WTC11 (cell line): ENCODE measurements at places on chromosomes 16 and 17. TPM values are rescaled to one million over a fixed set of nuclear protein-coding genes. Genes with fewer than 3 reads are reported as not detected.

DNA sequence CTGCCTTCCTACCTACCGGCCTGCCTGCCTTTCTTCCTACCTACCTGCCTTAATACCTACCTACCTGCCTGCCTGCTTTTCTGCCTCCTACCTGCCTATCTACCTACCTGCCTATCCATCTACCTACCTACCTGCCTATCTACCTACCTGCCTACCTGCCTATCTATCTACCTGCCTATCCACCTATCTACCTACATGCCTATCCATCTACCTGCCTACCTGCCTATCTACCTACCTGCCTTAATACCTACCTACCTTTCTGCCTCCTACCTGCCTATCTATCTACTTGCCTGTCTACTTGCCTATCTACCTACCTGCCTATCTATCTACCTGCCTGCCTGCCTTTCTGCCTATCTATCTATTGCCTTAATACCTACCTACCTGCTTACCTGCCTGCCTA is 383.8 kb upstream of the PSMD7 start:
- no peak overlapping the region for H3K27ac ChIP-seq
- peaks cover 28% of the 10 kb centered on the region for H3K4me1 ChIP-seq
- H3K27me3 ChIP-seq = no peaks in the 10 kb centered on the region
- no peaks in the 10 kb centered on the region for H3K36me3 ChIP-seq
- H3K4me3 ChIP-seq = no peak overlapping the region
- no peak for DNase-seq

GRCh38 chr17:74391771-74392170 is 24.5 kb downstream of the GPR142 start:
- H3K4me1 ChIP-seq = peaks cover 22% of the 10 kb centered on the region
- H3K27ac ChIP-seq = no peak overlapping the region
- DNase-seq = no peak
- no peak overlapping the region for H3K4me3 ChIP-seq

GRCh38 chr16:12390644-12391043 is 413.0 kb downstream of the CPPED1 start:
- H3K4me3 ChIP-seq = no peak overlapping the region
- no peaks in the 10 kb centered on the region for H3K36me3 ChIP-seq
- no peak for DNase-seq
- H3K27ac ChIP-seq = no peak overlapping the region

DNA sequence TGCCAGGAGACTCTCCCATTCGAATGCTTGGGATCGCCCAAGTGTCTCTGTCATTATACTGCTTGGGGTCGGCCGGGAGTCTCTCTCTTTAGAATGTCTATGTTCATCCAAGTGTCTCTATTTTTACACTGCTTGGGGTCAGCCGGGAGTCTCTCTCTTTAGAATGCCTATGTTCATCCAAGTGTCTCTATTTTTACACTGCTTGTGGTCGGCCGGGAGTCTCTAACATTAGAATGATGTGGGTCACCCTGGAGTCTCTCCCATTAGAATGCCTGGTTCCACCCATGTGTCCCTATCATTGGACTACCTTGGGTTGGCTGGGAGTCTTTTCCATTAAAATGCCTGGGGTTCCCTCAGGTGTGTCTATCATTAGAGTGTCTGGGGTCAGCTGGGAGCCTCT is 2230.4 kb downstream of the TP53TG3F start:
- no peak overlapping the region for H3K4me3 ChIP-seq
- peaks cover 93% of the 10 kb centered on the region for H3K36me3 ChIP-seq
- DNase-seq = no peak
- no peaks in the 10 kb centered on the region for H3K4me1 ChIP-seq
- peaks cover 9% of the 10 kb centered on the region for H3K27me3 ChIP-seq

DNA sequence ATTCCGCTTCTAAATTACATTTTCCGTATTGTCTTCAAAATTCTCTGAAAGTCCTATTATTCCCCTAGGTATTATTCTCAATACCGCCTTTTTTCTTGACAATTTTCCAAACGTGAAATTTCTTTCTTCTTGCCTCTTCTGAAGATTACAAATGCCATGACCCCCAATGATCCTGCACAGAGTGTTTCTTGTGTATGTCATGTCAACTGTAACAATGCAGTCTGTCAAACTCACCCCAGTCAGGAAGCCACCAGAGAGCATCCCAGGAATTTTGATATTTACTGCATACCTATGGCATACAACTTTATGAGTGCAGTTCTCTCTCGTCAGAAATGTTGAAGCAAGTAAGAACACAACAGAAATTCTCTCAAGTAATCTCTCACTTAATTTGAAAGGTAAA is 847.3 kb upstream of the CDH8 start:
- H3K4me3 ChIP-seq = no peak overlapping the region
- no peaks in the 10 kb centered on the region for H3K4me1 ChIP-seq
- no peak for DNase-seq
- H3K27me3 ChIP-seq = no peaks in the 10 kb centered on the region
- no peak overlapping the region for H3K27ac ChIP-seq

GRCh38 chr17:58383892-58384462 is 32.0 kb upstream of the SUPT4H1 start:
- no peak overlapping the region for H3K4me3 ChIP-seq
- no peak overlapping the region for H3K27ac ChIP-seq
- H3K36me3 ChIP-seq = no peaks in the 10 kb centered on the region
- H3K27me3 ChIP-seq = no peaks in the 10 kb centered on the region

DNA sequence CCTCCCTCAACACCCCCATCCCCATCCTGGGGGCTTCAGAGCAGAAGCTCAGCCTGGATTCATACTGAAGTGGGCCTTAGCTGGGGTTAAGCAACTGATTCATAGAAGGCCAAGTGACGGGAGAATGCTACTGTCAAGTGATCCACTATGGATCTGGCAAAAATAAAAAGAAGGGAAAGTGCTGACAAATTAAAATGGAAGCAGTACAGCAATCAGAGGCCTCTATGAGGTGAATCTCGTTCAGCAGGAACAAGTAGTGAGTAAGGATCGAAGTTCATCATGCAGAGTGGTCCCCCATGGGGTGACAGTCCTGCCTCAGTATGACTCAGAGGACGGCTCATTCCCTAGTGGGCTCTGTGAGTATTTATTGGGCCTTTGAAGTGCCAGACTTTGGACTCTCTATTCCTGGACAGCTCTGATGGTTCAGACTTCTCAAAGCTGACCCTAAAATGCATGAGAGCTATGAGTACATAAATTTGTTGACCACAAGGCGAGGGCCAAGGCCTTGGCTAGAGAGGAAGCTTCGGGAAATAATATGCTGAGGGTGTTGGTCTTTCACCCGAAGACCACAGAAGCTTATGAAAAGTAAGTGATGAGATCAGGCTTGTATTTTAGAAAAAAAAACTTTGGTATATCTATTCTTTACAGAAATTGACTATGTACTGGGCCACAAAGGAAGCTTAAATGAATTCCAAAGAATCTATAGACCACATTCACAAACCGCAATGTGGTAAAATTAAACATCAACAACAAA is 5.3 kb upstream of the NSMCE1 start:
- no peak overlapping the region for H3K27ac ChIP-seq
- peaks cover 12% of the 10 kb centered on the region for H3K4me1 ChIP-seq
- no peak overlapping the region for H3K4me3 ChIP-seq
- H3K36me3 ChIP-seq = peaks cover 4% of the 10 kb centered on the region; the same call in 1 of the 2 replicates
- peaks cover 4% of the 10 kb centered on the region for H3K27me3 ChIP-seq
- no peak for DNase-seq

The RRAD gene
- 0.16 to 0.52 TPM (median 0.18 TPM) in 3 replicates for total RNA-seq

DNA sequence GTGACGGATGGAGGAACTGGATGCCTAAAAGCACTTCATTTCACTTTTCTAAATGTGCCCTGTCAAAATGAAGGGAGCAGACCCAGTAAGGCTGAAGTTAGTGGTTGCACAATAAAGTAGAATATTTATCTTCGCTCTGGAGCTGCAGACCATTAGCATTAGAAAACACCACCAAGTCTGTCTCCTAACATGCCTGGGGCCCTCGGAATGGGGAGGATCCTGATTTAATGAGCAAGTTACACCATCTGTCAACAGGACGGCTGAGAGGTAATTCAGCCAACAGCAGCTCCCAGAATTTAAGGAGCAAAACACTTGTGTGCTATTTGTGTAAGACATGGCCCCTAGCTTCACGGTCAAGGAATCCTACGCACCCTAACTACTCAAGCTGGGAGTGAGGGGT is 22.3 kb downstream of the CA10 start:
- peaks cover 27% of the 10 kb centered on the region for H3K36me3 ChIP-seq
- no peak overlapping the region for H3K4me3 ChIP-seq
- H3K4me1 ChIP-seq = peaks cover 12% of the 10 kb centered on the region
- DNase-seq = no peak
- peaks cover 5% of the 10 kb centered on the region for H3K27me3 ChIP-seq

DNA sequence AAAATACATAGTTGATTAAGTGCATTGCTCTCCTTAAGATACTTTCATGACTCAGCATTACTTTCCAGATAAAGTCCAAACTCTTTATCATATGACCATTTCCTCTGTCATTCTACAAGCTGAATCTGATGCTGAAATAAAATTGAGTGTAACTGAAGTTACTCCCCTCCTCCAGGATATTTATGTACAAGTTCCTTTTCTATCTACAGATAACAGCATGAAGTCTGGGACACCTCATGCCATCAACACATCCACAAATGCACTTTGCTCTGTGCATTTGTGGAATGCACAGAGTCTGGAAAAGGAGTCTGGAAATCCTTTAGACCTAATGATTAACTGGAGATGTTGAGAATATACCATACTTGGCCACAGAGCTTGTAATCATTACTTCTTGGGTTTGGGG is 60.5 kb downstream of the ACSM2B start:
- H3K27me3 ChIP-seq = peaks cover 17% of the 10 kb centered on the region
- no peaks in the 10 kb centered on the region for H3K36me3 ChIP-seq
- DNase-seq = no peak
- no peak overlapping the region for H3K27ac ChIP-seq
- no peak overlapping the region for H3K4me3 ChIP-seq

DNA sequence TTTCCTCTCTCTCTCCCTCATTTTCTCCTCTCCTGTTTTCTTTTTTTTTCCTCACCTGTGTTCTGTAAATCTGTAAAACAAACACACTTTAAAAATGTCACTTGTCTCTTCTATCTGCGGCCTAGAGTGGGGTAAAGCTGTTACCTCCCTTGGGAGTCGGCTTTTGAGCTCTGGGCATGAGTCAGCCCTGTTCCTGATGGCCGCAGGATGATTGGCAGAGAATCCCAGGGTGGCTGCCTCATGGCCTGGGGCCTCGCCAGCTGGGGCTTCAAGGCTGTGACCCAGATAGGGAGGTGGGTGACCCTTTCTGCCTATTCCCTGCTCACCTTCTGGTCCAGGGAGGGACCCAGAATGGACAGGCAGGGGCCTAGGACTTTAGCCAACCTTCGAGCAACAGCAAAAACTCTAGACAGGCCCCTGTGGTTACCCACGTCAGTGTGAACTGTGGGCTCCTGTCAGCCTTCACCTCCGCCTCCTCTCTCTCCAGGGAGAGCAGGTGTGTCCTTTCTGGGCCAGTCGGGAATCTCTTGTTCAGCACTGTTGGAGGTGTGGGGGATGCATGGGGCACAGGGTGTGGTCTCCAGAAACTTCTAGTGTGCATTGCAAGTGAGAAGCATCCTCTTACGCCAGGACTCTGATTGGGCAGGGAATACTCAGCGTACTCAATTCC is 87.4 kb downstream of the RAP1GAP2 start:
- no peak for DNase-seq
- no peak overlapping the region for H3K4me3 ChIP-seq
- H3K36me3 ChIP-seq = peaks cover 7% of the 10 kb centered on the region; the same call in 1 of the 2 replicates
- peak overlapping the region; percentile 89 for H3K27ac ChIP-seq
- H3K27me3 ChIP-seq = no peaks in the 10 kb centered on the region

The EIF1 gene
- total RNA-seq = 466 to 481 TPM (median 475 TPM) in 3 replicates

The SLC5A11 gene
- 0.11 to 0.23 TPM in 2 of 3 replicates, not detected in the other for total RNA-seq

The PPP4C gene
- 159 to 164 TPM (median 161 TPM) in 3 replicates for total RNA-seq

The GNG13 gene
- 0.34 TPM in 1 of 3 replicates, not detected in the others for total RNA-seq

The LYRM9 gene
- total RNA-seq = 3.6 to 4.1 TPM (median 3.8 TPM) in 3 replicates

The SLC13A2 gene
- not detected in 3 replicates for total RNA-seq

The NBR1 gene
- 38.4 to 42.8 TPM (median 38.9 TPM) in 3 replicates for total RNA-seq

GRCh38 chr17:55152236-55152635 is 112.5 kb upstream of the HLF start:
- no peaks in the 10 kb centered on the region for H3K27me3 ChIP-seq
- DNase-seq = no peak
- H3K27ac ChIP-seq = no peak overlapping the region
- H3K4me3 ChIP-seq = no peak overlapping the region
- H3K4me1 ChIP-seq = no peaks in the 10 kb centered on the region

DNA sequence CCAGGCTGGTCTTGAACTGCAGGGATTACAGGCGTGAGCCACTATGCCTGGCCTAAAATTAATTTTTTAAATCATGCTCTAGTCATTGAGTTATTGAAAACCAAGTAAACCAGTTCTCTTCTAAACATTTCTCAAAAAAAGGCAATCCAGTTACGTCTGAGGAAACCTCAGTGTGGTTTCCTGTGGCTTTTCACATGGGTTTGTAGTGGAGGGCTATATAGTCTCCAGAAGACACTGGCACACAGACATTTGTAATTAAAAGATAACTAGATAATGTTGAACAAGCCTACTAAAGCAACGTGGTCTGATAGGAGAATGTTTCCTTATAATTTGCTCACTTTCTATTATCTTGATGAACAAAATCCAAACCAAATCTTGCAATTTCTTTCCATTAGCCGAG is 5.2 kb upstream of the TOB1 start:
- no peak for DNase-seq
- H3K4me1 ChIP-seq = peaks cover 10% of the 10 kb centered on the region
- H3K36me3 ChIP-seq = no peaks in the 10 kb centered on the region
- no peaks in the 10 kb centered on the region for H3K27me3 ChIP-seq
- H3K4me3 ChIP-seq = no peak overlapping the region

DNA sequence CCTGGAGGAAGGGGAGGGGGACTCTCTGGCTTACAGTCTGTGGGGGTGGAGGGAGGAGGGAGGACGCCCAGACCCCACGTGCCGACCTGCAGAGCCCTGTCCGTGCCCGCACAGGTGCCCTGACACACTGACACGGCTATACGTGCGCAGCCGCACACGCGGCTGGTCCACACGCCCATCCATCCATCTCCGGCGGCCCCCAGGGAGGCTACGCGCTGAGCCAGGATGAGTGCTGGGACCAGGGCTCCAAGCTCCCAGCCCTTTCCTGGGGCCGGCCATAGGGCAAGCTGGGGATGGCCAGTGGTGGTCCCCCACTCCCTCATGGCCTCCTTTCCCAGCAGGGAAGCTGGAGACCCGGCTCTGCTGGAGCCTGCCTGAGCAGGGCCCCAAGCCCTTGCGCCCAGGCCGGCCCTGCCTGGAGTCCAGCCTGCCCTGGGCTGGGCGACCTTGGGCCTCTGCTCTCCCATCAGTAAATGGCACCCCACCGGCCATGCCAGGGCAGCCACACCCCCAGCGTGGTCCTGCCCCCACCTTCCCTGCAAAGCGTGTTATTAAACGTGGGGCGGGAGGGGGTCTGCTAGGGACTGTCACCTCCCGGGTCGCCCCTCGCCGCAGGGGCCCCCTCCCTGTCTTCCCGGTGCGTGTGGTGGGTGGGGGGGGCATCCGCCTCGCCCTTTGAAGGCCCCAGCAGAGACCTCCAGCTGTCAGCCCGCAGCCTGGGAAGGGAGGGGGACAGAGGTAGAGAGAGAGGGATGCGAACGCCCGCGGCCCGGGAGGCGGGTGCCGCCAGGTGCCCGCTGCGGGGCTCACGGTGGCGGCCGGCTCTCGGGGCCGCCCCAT is 863 bp downstream of the CASKIN1 start:
- DNase-seq = no peak
- no peaks in the 10 kb centered on the region for H3K36me3 ChIP-seq
- H3K27me3 ChIP-seq = peaks cover 34% of the 10 kb centered on the region
- peak overlapping the region; percentile 66 for H3K4me3 ChIP-seq
- peaks cover 4% of the 10 kb centered on the region; the same call in 1 of the 2 replicates for H3K4me1 ChIP-seq

The MFAP4 gene
- total RNA-seq = 3.9 to 4.1 TPM (median 4.0 TPM) in 3 replicates

The RGS11 gene
- 1.8 to 2.7 TPM (median 2.3 TPM) in 3 replicates for total RNA-seq
